ENCODE measurements at places on chromosomes 3 and 15. TPM values are rescaled to one million over a fixed set of nuclear protein-coding genes. Genes with fewer than 3 reads are reported as not detected.

The CCDC39 gene
- not detected for total RNA-seq

The CYP1A1 gene
- 4.7 TPM for total RNA-seq

The CD200R1 gene
- 7.8 TPM for total RNA-seq

The SLC22A13 gene
- total RNA-seq: 1.0 TPM

The ABHD10 gene
- 36.3 TPM for total RNA-seq

The NPHP3 gene
- total RNA-seq: 15.2 TPM

The CELF6 gene
- total RNA-seq: 0.45 TPM

The CPN2 gene
- total RNA-seq: not detected

The PPARG gene
- not detected for total RNA-seq

The RRP9 gene
- total RNA-seq: 29.2 TPM

The SPATA12 gene
- not detected for total RNA-seq

The USP50 gene
- not detected for total RNA-seq

The SCN11A gene
- not detected for total RNA-seq

The PLD1 gene
- 1.1 TPM for total RNA-seq

The XCR1 gene
- total RNA-seq: not detected

The GOLGA6L7 gene
- not detected for total RNA-seq

The PLCH1 gene
- total RNA-seq: 2.0 TPM

The PLSCR2 gene
- not detected for total RNA-seq

The PLIN1 gene
- total RNA-seq: not detected

The CSPG4 gene
- not detected for total RNA-seq

The GOLGA6L22 gene
- not detected for total RNA-seq

The ST3GAL6 gene
- total RNA-seq: not detected

The BCL2A1 gene
- 26.3 TPM for total RNA-seq

The LRRIQ4 gene
- total RNA-seq: 0.16 TPM

Data from activated CD8-positive, alpha-beta T cell treated with anti-CD3 and anti-CD28 coated beads, Interleukin-2, amount 10 ng/mL, durations not matched to agents 7 days and 5 days (primary cell).